ENCODE measurements at places on chromosomes 4 and X.

DNA sequence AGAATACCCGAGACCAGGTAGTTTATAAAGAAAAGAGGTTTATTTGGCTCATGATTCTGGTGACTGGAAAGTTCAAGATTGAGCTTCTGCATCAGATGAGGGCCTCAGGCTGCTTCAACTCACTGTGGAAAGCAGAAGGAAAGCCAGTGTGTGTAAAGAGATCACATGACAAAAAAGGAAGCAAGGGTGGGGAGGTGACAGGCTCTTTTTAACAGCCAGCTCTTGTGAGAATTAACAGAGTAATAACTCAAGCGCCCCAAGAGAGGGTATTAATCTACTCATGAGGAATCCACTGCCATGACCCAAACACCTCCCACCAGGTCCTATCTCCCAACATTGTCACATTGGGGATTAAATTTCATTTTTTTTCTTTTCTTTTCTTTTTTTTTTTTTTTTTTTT is 6.3 kb upstream of the YIPF6 start:
- no peak for DNase-seq

DNA sequence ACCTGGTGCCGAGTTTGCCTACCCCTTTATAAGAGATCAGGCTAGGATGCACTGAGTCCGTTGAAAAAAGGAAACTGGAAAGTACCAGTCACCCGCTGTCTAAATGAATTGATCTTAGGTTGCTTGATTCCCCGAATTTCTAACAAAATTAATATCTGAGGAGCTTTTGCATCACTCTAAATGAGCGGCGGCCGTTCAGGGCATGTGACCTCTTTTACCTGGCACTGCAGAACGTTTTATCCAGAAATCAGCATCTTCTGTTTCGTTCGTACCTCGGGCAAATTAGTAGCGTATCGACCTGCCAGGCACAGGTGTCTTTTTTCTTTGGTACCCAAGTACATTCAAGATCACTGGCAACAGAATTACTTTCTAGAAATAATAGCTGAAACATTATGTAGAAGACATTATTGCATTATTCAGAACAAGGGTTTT is 876 bp downstream of the KLHL2 start:
- DNase-seq: peak; percentile 52

DNA sequence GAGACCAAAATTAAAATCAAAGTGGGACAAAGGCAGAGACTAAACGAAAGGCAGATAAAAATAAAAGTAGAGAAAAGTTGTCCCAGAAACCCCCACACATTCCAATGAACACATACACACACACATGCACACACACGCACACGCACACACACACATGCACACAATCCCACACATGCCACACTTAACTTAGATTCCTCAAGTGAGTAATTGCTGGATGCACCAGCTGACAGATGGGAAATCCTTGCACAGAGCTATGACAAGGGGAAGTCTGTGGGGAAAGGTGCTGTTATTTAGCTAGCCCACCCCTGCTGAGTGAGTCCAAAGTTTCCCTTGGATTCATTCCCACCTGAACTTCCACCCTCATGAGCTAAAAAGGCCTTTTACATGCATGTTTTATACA is 233.9 kb downstream of the RAB28 start:
- no peak for DNase-seq

DNA sequence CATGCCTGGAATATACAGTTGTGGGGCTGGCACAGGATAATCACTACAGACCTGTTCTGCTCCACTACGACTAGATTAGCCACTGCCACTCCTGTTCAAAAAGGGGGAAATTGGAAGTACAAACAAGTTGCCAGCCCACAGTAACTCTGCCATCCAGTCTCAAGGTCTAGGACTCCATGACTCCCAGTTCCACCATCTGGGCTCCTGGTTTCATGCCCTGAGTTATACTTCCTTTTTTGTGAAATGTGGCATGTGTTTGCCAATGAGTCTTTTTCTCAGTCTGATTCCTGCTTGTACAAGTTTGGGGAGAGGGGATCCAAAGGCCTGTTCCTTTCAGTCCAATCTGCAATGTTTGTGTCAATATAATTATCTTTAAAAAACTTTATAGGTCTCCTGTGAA is 1.0 kb upstream of the BLOC1S4 start:
- no peak for DNase-seq

- DNase-seq: no peak
Observed at GRCh38 chr4:110002326-110002725, 89.6 kb downstream of the EGF start.

DNA sequence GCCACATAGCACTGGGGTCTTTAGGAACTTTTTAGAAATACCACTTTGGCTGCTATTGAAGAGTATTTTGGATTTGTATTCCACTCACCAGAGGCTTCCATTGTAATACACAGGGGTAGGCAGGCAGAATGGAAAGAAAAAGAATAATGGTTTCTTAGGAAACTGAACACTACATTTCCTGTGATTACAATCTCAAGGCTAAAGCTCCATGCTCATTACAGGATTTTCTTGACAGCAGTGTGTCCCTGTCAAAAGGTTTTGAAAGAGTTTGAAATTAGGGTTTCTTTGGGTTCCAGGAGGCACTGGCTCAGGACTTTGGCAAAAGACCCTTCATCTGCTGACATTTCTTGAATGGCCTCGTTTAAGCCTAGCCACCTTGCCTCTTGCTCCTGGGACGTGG is 74.8 kb upstream of the STIM2 start:
- no peak for DNase-seq

DNA sequence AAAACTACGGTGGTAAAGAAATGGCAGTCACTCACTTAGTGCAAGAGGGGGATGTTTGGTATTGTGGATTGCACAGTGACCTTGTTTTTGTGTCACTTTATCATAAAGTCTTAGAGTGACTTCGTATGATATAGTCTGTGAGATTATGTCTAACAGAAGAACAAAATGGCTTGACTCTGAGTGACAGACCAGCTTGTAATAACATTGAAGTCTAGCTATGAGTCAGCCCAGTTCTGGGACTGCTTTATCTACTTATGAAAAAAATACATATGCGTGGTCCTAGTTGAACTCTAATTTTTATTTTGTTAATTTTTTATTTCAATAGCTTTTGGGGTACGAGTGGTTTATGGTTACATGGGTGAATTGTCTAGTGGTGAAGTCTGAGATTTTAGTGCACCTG is 20.0 kb downstream of the DCLK2 start:
- no peak for DNase-seq

GRCh38 chr4:94284889-94285288 is 57.7 kb downstream of the HPGDS start:
- no peak for DNase-seq

- no peak for DNase-seq
Observed at GRCh38 chr4:4685810-4686795, 144.3 kb upstream of the STX18 start.

GRCh38 chr4:189293459-189293858 is 647.2 kb upstream of the FRG1 start:
- DNase-seq: no peak

GRCh38 chrX:2159861-2160260 is 340.9 kb downstream of the DHRSX start:
- no peak for DNase-seq

GRCh38 chr4:1869530-1870327 is 1.5 kb upstream of the NSD2 start:
- no peak for DNase-seq

- DNase-seq: no peak
Observed at GRCh38 chr4:109864134-109864533, 16.2 kb downstream of the LRIT3 start.

Data from astrocyte of the hippocampus (primary cell).